Stimulated activated CD8-positive, alpha-beta memory T cell treated with anti-CD3 and anti-CD28 coated beads, Interleukin-15, amount 100 ng/mL, for 24 hours (primary cell): ENCODE measurements at places on chromosomes 12 and 14.

DNA sequence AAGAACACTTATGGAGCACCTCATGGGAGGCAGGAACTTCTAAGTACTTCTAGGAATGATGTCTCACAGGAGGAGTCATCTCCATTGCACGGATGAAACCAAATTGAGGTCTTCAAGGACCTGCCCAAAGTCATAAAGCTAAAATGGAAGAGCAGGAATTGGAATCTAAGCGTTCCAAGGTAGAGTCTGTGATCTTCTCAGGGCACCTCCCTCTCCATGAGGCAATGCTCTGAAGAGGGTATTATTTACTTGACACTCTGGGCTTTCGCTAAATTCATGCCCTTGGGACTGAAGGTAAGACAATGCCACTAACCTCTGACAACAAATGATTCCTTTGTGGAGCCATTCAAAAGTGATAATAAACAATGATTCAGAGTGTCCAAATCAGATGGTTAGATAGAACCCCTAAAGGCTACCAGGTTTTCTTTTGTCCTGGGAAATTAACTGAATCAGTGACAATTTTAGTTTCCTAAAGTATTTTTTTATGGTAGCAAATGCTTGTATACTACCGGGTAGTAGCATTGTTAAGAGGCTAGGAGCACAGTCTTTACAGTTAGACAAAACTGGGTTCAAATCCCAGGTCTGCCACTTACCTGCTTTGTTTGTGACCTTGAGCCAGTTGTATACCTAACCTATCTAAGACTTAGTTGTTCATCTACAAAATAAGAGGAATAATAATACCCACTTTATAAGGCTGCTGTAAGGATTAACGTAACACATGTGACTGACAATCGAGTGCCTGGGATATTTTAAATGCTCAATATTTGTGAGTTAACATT lies 12.3 kb downstream of the HMGA2 start:
- DNase-seq: no peak

GRCh38 chr12:12272869-12273268 lies 6.0 kb upstream of the LRP6 start:
- DNase-seq: no peak

DNA sequence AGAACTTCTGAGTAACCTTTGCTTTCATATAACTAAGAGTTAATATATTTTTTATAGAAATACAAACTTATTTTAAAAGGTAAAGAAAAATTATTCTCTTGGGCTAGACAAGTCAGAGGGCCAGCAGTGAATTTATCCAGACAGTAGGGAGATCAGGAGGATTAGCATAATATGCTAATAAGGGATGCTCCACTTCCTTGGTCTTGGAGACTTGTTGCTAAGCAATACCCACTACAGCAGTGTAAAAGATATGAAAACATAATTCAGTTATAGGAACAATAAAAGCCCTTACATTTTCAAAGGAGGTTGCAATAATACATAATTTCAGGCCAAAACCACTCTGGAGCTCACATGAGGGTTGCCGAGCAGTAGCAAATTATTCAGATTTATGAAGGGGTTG lies 615.6 kb downstream of the KCNH5 start:
- no peak for DNase-seq

GRCh38 chr14:38199076-38199475 lies 8.6 kb upstream of the SSTR1 start:
- DNase-seq: no peak

- DNase-seq: no peak
These were observed 56.2 kb upstream of the CCDC198 start for GRCh38 chr14:57549765-57550420.

- DNase-seq: no peak
These were observed 315.7 kb downstream of the NAV3 start for GRCh38 chr12:78146365-78146772.

GRCh38 chr12:126883697-126884096 lies 1383.3 kb upstream of the TMEM132C start:
- no peak for DNase-seq

GRCh38 chr14:102532204-102532658 lies 22.7 kb upstream of the ANKRD9 start:
- DNase-seq: no peak

DNA sequence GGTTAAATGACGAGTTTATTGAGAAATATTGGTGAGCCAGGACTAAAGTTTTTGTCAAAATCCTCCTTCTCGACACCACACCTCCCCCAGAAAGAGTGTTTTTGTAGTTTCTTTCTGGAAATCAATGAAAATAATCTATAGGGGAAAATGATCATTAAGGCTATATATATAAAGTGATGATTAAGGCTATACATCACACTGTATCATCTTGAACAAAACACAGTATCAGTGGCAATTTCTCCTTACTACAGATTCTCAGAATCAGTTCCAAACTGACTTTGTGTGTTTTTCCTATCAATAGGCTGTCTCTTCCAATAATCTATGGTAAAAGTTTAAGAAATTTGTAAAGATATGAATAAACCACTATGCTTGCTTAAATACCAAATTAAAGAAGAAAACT lies 81.7 kb downstream of the IFNG-AS1 start:
- no peak for DNase-seq

DNA sequence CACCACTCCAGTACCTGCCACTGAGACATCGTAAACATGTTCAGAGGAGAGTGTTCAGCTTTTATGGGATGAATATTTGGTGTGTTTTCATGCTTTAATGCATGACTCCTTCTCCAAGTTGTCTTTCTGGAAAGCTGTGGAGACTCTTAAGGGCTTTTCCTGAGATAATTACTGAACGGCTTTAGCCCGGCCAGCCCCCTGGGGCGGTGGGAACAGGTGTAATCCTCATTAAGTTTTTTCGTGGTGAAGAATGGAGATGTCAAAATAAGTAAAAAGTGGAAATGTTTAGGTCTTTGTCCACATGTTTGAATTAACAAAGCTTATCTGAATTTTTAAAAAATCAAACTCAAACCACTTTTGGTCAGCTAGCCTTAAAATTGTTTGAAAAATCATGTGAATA lies 1.5 kb downstream of the SYNE2 start:
- DNase-seq: no peak

DNA sequence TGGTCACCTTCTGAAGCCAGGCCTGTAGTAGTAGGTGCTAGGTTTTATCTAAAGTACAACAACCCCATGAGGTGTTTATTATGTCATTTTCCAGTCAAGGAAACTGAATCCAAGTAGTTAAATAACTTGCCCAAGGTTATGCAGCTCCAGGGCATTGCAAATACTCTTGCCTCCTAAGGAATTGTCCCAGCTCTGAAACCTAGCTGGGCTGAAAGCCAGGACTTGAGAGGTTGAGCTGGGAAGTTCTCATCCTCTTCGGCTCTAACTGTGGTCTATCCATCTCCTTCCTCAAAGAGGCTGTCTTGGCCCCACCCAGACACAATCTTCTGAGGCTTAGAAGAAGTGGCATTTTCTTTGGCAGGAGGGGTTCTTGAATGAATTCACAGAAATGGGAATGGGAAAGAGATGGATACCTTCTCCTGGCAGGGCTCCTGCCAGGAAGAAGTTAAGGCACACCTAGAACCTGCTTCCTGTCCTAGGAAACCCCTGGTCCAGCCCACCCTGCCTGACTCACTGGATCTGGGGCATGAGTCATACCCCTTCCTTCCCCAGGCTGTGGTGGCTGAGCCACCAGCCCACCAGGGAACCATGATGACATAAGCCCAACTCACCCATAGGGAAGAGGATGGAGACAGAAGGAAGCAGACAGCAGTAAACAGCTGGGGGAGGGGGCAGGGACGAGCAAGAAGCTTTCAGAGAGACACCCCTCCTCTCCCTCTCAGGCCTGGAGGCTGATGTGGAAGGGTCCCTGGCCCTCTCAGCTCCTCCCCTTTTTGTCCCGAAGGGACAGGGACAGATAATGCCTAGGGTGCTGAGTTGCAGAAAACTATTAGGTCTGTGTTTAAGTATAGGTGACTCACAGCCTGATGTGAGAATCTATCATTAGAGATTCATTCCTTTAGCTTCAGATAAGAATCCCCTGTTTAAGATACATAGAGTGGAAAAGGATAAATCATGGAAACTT lies 2.1 kb upstream of the PLEK2 start:
- no peak for DNase-seq

GRCh38 chr14:102218688-102219087 lies 79.0 kb downstream of the WDR20 start:
- no peak for DNase-seq

GRCh38 chr12:13444076-13444475 lies 247.6 kb downstream of the EMP1 start:
- no peak for DNase-seq

DNA sequence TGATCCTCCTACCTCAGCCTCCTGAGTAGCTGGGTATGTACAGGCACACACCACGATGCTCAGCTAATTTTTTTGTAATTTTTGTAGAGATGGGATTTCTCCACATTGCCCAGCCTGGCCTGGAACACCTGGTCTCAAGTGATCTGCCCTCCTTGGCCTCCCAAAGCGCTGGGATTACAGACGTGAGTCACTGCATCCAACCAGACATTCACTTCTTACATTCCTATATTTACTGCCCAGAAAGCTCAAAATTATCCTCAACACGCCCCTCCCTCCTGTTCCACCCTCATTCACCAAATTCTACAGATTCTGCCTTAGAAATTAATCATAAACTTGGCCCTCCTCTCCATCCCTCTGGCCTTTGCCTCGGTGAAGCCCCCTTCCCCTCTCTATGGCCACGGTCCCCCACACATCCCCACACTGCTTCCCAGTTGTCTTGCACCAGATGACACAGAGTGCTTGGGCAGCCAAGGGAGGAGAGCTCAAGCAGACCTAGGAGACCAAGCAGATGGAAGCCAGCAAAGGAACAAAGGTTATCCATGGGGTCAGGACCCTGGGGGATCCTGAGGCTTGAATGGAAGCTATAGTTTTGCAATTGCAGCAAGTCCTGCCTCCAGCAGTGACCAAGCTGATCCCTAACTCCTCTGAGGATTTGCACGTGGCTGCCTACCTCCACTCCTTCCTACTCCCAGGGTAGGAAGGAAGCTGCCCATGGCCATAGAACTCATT lies 213.2 kb upstream of the FOXN3 start:
- DNase-seq: no peak

DNA sequence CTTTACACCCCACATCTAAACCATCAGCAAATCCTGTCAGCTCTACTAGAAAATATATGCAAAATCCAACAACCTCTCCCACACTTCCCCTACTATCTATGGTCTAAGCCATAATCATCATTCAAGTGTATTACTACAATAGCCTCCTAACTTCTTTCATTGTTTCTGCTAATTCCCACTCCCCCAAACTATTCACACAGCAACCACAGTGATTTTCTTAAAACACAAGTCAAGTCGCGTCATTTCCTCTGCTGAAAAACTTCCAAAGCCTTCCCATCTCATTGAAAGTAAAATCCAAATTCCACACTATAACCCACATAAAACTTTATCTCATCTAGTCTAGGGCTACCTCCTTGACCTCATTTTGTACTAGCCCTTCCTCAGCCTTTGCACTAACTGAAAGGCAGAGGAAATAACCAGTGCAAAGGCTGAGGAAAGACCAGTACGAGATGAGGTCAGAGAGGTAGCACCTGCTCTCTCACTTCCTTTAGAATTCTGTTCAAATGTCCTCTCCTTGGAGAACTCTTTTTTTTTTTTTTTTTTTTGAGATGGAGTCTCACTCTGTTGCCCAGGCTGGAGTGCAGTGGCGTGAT lies 65.5 kb upstream of the MDM1 start:
- no peak for DNase-seq

GRCh38 chr12:94172031-94172430 lies 23.7 kb downstream of the PLXNC1 start:
- DNase-seq: no peak
